Anterior cingulate cortex (tissue), 58 donors: ENCODE measurements at places on chromosomes 1 and 21.

GRCh38 chr21:25453524-25453923, 153.8 kb downstream of the MRPL39 start:
- DNase-seq: no peak

DNA sequence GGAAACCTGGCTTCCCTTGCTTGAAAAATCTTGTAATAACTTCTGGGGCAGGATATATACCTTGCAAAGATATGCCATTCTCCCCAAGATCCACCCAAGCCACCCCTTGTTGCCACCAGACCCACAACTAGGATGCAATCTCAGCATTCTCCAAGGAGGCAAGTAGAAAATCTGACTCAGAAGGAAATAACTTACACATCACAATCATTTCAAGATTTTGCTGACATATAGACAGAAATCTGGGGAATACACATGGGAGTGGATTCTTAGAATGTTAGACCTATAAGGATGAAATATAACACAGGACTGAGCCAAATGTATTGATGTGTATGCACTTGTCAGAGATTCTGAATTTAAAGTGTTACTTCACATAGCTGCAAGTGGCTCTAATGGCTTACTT, 14.8 kb upstream of the ZDHHC18 start:
- DNase-seq: no peak

- no peak for DNase-seq
Measured at GRCh38 chr1:10830961-10831668, 34.7 kb upstream of the CASZ1 start.

DNA sequence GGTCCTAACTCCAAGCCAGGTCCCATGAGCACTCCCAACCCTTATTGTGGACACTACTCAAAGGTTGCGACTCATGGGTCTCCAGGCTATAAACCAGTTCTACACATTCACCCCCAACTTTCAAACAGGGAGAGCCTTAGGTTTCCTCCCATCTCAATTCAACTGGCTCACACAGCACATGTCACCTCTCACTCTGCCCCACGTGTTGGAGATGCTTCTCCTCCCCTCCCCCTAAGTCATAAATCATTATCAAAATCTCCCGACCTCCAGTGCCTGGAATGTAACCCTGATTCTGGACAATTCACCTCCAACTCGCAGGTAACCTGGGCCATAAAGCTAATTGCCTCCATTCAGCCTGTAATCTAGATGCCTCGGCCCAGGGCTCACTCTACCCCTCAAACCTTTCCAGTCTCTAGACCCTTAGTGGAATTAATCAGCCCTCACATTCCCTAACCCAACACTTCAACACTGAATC, 595 bp downstream of the AK2 start:
- no peak for DNase-seq

- no peak for DNase-seq
Measured at GRCh38 chr21:28230559-28230958, 762.1 kb downstream of the LTN1 start.

- no peak for DNase-seq
Measured at GRCh38 chr1:76142771-76143540, 68.4 kb downstream of the ST6GALNAC3 start.

GRCh38 chr1:94285031-94285654, 47.8 kb upstream of the ARHGAP29 start:
- DNase-seq: no peak

DNA sequence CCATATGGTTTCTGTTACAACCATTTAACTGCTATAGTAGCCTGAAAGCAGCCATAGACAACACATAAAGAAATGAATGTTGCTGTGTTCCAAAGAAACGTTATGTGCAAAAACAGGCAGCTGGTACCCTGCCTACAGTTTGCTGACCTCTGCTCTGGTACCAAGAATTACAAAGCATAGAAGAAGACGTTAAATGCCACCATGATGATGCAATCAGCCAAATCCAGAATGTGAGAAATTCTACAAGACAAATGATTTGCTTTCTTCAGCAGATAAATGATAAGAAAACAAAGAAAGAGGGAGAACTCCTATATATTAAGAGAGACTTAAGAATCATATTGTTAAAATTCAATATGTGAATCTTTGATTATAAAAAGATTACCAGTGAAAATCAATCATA, 97.8 kb upstream of the PDE4B start:
- no peak for DNase-seq

DNA sequence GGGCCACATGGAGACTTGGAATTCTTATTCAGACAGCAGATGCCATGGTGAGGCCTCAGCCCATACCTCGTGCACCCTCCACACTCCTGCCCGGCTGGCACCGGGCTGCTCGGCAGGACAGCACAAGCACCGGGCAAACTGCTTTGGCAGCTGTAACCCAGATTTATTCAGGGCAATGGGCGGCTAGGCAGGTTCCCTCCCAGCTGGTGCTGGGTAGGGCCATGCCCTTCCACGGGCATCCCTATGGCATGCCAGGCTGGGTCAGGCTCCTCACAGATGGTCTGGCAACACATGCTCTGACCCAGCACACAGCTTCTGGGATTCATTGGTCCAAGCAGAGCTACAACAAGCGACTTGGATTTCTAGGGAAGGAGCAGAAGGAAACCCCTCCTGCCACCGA, 53.4 kb downstream of the ATP1A1 start:
- no peak for DNase-seq

DNA sequence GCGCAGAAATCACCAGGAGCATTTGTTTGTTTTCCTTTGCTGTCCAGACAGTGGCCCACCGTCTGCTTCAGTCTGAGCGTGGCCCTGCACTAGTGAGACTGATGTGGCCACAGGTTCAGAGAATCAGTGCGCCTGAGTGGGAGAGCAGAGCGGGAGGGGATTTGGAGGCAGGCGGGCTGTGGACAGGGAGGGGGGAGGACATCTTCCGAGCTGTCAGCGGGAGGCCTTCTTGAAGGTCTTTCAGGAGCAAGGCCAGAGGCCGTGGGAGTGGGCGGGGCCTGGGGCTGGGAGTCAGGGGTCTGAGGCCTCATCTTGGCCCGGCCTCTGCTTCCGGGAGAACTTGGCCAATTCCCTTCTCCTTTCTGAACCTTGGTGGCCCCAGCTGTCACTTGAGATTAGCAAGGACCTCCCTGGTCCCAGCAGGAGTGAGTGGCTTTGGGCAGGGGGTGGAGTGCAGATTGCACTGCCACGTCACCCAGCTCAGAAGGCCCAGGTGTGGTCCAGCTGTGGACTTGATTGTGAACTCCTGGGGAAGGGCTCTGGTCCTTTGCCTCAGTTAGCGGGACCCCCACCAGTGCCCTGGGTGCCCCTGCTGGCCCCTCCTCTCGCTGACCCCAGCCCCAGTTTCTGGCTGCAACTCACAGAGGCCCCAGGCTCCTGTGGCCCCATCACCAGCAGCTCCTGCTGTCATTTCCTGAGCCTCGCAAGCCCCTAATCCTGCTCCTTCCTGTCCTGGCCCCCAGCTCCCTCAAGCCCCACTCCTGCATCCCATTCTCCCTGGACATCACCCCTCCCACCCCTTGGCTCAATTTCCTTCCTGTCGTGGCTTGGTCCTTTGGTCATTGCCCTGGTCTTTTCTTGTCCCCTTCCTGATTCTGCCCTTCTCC, 8.4 kb downstream of the TNFRSF1B start:
- DNase-seq: no peak

DNA sequence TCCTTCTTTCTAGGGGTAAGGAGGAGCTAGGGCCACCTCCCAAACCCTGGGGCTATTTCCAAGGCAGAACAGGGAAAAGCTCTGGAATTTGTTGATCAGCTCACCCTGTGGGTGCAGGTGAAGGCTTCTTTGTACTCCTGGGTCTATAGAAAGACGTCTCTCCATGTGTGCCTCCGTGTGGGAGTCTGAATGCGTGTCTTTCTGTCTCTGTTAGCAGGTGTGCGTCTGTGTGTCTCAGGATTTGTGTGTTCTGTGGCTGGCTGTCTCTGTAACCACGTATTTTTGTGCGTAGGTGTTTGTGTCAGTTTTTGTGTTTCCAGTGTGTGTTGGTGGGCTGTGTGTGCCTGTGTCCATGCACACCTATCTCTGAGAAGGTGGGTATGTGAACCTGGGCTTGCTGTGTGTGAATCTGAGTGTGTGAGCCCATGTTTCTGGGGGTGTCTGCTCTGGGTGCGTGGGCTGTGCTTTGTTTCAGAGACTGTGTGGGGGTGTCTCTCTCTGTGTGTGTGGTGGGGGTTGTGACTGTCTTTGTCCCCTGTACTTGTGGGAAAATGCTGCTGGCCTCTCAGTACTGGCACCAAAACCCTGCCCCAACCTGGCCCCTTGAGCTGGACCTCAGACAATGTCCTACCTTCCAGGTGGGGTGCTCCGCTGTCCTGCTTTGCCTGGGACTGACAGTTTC, 12.7 kb upstream of the ETV3L start:
- DNase-seq: no peak

- peak; percentile 16 for DNase-seq
Measured at GRCh38 chr1:173669491-173669941, at the start of gene ANKRD45. Gene ANKRD45 (minus strand): TSS chr1:173669851. CDS start chr1:173659418, 10,433 bp downstream.

GRCh38 chr1:82245345-82246014, 444.7 kb downstream of the ADGRL2 start:
- DNase-seq: no peak

DNA sequence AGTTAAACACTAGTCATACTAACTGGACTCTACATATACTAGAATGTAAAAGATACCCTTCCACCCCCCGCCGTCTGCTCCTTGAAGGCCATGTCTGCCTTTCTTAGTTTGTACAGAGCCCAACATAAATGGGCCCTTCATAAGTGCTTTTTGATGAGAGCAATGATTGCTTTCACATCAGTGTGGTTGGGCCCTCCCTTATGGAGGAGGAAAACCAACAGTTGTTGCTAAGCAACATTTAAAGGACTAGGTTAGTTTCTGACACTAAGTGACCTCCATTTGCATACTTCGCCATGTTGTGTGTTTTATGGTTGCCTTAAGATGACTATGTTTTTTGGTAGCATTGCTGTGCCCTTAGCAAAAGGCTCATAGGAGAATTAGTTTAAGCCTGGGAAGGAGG, 182.0 kb upstream of the SGIP1 start:
- DNase-seq: no peak

- no peak for DNase-seq
Measured at GRCh38 chr1:30618335-30618747, 105.0 kb downstream of the MATN1 start.
